ENCODE measurements at places on chromosomes 4 and X.

- DNase-seq = peak; percentile 6
These were observed 20.2 kb downstream of the PPA2 start for GRCh38 chr4:105453550-105454205.

DNA sequence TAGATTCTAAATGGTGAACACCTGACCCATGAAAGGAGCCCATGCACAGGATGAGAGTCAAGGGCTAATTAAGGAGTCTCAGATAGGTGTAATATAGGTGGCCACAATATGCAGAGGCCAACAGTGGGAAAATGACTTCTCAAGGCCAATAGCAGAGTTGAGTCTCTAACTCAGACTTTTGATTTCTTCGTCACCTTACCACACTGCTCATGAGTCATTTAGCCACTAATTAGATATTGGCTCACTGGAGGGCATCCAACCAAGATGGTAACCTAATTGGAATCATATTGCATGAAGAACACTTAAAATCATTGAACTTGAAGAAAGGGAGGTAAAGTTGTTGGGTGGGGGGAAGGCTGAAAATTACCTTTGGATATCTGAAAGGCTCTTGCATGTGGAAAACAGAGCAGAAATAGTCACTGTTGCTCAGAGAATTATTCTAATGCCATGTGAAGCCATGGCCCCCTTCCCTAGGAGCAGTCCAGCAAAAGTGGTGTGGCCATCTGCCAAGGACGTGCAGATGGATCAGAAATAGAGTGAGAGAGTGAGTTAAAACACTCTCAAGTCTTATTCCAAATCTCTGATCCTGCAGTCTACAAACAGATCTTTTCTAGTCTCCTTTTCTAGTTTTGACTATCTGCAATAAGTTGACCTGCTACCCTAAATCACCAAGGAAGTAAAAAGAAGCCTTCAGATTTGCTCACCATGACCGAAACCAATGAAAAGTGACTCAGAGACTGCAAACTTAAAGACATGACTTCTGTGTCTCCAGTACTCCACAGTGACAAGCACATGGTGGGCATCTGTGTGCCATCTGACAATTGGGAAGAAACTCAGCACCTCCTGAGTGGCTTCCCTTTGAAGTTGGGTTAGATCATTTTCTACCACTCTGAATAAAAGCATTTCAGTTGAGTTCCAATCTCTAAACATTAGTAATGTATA lies 93.9 kb upstream of the C1QTNF7 start:
- DNase-seq = no peak

DNA sequence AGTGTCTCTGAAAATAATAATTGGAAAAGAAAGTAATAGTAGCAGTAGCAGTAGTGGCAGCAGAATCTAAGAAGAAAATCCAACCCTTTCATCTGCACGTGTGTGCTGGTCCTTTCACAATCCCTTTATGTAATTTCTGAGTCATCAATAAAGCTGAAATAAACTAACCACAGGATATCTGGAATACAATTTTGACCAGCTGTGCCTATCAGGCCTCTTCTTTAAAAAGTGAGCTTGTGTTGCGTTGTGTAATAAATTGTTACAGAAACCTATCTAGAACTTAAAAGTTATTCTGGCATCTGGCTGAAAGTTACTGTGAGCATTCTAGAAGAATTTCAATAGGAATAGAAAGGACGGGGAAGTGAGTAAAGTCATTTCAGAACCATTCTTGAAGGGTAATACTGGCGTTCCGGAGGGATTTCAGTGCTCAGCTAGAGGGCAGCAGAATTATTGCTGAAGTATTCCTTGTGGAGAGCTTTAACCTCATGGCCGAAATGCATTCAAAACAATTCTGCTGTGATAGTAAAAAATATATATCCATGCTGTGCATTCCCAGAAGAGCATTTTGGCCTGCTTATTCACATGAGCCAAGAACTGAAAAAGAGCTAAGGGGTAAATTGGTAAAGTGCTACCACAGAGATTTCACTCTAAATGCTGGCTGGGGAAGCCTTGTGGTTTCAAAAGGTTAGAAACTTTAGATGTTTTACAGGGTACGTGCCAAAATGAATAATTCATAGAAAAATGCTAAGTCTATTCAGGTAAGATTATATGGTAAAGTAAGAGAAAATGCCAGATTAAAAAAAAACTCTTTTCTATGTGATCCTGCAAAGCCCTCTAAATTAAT lies 260.6 kb downstream of the NKX6-1 start:
- peak; percentile 32 for DNase-seq

GRCh38 chr4:118034053-118034785 lies at the start of gene NDST3:
Gene NDST3 (plus strand): TSS chr4:118034486. CDS start chr4:118053911, 19,425 bp downstream.
- DNase-seq = peak; percentile 80

DNA sequence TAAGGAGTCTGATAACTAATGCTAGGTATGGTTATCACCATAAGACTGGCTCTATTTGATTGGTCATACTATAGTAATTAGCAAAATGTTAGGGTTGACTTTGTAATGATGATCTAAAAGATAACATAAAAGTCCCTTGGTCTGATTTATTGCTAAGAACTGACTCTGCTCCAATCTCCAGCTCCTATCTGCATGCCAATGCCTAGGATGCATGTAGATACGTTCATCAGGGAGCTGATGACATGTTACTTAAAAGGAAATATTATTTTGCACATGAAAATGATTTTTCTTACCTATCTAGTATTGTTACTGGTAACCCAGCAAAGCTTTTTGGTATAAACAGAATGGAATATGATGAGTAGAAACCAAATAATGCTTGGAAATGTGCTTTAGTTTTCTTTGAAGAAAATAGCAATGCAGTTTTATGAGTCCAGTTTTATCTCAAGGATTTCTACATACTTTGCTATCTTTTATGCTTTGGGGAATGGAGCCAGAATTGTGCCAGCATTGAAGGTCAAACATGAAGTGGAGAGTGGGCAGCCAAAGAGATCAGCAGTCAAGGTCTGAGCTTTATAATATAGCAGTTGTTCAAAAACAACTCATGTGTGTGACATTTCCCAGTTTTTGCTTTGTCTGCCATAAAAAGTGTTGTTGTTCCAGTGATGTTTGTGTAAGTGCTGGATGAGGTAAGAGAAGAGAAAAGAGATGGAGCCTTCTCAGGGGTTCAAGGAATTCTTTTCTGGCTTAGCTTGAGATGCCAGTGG lies 121.0 kb downstream of the ARHGAP24 start:
- DNase-seq = peak; percentile 84

All from amniotic epithelial cell (primary cell).